ENCODE measurements at places on chromosomes 3 and 15.
A peak's percentile ranks its signal among the peaks of the same experiment; 100 is the strongest.

- no peak for DNase-seq
Measured at GRCh38 chr3:126321490-126321889, 35.7 kb downstream of the KLF15 start.

GRCh38 chr3:109715707-109716106, 378.4 kb upstream of the DPPA4 start:
- no peak for DNase-seq

- DNase-seq = no peak
Measured at GRCh38 chr3:196408565-196409300, 23.5 kb downstream of the UBXN7 start.

DNA sequence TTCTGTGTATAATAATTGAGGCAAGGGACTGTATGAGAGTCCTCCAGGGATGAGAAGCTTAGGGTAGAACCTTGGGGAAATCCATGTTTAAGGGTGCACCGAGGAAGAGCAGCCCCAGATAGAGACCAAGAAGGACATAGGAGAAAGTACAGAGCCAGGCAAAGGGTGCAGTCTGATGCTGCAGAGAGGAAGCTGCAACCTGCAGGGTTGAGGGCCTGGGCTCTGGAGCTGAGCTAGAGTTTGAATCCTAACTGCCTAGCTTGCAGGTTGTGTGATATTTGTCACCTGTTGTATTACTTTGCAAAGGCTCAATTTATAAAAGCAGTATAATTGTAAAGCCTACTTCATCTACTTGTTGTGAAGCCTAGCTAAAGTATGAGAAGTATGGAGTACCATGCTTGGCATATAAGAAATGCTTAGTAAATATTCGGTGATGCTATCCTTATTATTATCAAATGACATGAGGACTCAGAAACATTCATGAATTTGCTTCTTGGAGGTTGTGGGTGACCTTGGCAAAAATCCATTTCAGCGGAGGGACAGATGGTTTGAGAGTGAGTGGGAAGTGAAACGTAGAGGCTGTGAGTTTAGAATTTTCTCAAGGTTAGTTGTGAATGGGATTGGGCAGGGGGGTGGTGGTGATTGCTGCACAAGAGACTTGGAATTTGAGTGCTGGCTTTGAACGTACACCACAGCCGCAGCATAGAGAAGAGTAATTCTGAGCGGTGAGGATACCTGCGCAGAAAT, 43.8 kb downstream of the PLCL2 start:
- DNase-seq = no peak

DNA sequence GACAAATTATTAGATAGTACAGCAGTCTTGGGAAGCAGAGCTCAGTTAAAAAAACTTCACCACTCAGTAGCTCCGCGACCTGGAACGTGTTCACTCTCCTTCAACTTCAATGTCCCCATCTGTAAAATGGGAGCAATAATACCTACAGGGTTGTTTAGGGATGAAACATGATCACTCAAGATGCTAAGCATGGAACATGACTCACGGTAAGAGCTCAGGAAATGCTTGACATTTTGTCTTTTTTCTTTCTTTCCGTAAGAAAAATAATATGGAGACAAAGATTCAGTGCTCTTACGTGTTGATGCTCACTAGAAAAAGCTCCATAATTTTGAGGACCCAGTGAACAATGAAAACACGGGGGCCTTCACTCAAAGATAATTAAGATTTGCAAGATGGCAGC, 606.7 kb upstream of the MDFIC2 start:
- no peak for DNase-seq

DNA sequence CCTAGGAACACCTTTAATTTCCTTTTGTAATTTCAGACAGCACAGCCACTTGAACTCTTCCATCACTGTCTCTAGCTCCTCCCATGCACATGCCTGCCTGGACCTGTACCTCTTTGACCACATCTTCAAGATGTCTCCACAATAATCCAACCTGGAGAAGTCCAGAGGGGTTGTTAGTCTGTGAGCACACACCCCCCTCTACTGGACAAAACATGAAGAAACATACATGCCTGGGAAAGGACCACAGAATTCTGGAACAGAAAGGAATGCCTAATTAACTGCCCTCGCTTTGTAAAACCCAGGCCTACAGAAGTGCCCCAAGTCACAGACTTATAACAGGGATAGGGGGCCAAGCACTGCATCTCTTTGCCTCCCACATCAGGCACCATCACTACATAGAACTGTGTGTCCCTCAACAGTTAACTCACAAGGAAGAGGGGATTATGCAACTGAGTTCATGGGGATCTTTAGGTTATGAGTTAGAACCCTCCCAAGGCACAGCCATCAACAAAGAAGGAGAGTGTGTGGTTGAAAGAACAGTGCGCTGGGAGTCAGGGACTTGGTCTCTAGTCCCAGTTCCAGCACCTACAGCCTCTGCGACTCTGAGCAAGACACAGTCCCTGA, 61.7 kb downstream of the FMN1 start:
- peak; percentile 92 for DNase-seq

DNA sequence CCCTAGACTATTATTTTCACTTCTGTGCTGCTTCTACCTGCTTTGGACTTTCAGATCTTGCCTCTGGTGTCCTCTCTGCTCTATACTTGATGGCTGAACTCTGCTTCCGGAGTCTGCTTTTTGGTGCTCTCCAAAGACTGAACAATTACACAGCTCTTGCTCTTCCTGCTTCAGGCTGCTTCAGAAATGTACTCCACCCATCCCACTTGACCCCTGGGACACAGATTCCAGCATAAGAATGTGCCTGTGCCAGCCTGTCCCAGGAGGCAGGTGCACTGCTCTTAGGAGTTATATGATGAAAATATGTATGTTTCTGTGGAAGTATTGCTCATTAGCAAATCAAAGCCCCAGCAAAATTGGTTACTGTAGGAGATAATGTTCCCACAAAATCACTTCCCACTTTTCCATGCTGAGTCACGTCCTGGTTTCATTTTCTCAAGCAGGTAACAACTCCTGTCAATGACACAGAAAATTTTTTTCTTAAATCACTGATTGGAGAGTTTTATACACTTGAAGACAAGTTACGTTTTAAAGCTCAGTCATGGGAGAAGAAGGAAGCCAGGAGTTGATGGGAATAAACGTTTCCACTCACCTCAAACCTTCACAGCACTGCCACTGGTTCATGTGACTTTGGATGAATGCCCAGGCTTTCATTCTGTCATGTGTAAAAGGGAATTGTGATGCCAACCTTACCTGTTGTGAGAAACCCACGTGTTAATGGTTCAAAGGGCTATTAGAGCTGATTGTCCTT, 239.4 kb upstream of the ZPLD1 start:
- peak; percentile 96 for DNase-seq

DNA sequence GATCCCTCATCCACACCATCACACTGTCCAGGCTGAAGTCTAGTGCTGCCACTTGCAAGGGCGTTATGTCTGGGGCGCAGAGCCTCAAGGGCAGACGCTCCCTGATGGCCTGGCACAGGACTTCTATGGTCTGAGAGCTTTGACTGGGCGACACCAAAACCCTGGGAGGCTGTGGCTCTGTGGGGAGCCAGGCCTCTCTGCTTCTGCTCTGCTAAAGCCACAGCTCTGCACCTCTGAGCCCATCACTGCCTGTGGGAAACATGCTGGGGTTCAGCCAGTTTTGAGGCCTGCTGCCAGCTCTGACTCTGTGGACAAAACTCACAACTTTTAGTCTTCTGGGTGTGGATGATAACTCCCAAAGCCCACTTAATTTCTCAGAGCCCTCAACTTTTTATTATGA, 6.3 kb upstream of the LCTL start:
- DNase-seq = no peak

DNA sequence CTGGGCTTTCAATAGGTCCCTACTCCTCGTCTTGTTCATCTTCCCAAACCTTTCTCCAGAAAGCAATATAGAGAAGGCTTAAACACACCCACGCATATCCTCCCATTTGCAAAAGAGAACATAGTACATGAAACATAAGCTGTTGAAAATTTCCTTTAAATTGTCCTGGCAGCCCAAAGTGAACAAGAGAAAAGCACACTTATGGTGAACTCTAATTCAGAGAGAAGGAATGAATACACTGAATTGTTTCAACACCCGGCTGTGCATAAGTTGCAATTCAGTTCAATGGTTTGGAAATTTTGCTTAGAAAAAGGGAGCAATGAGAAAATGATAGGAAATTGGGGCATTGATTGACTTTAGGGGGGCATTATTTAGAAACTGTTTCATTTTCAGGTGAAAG, 202.6 kb downstream of the TIGIT start:
- DNase-seq = no peak

DNA sequence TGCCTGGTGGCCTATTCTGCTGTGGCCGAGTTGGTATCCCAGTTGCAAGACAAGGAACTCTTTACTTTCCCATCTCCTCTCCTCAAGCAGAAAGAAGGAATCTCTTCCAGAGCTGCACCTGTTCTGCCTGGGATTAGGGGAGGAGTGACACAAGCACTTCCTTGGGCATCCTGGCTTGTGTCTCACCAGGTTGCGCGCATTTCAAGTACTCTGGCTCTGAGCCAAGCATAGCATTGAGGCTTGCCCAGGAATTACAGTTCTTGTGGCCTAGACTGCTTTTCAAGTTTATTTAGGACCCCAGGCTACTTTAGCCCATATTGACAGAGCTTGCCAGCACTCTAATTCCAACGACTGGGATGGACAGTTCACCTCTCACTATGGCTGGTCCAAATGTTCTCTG, 150.5 kb downstream of the RSRC1 start:
- DNase-seq = no peak

DNA sequence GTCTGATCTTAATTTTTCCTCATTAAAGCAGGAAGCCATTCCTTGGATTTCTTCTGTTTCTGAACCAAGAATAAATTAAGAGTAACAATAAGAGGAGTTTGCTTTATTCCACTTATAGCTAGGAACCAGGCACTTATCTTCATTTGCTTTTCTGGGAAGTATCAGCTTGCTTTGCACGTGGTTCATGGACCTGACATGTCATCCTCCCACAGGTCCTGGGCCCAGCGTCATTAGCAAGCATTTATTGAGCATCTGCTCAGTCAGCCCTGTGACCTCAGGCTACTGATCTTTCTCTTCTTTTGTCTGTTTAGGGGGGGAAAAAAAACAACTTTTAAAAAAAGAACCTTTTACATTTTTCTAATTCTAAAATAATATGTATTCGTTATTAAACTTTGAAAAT, 34.7 kb upstream of the CRTC3 start:
- no peak for DNase-seq

DNA sequence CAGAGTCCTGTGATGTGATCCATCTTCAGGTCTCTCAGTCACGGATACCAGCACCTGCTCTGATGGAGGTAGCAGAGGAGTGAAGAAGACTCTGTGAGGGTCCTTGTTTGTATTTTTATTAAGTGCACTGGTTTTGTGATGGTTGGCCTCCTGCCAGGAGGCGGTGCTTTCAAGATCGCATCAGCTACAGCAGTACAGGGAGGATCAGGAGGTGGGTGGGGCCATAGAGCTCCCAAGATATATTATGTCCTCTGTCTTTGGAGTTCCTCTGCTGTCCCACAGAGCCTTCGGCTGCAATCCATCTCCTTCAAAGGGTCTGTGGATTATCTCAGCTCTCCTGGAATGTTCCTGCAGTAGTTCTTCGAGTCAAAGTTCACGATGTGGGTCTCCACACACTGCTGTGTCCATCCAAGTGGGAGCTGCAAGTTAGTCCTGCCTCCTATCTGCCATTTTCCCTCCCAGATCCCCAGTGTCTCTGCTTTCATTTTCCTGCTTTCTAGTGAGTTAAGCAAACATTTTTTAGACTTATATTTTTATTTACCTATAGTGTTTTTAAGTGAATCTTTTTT, 54.7 kb downstream of the TM2D3 start:
- DNase-seq = no peak

GRCh38 chr3:148389916-148390315, 307.8 kb upstream of the AGTR1 start:
- DNase-seq = no peak

DNA sequence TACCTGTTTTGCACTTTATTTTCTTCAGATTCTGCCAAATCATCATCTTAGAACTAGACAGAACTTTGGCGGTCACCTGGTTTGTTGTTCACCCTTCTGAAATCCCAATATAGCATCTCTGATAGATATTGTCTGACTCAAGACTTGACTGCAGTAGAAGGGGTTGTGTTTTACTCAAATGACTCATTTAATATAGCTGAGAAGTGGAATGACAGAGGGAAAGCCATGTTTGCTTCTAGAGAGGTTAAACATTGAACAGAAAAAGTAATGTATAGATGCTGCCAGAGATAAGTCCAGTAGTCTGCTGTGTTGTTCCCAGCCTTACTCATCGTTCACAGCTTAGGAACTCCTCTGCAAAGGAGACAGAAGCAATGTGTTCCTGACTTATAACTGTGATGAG, 402.0 kb downstream of the AGBL1 start:
- no peak for DNase-seq
